ENCODE measurements at places on chromosomes 3 and 15.

DNA sequence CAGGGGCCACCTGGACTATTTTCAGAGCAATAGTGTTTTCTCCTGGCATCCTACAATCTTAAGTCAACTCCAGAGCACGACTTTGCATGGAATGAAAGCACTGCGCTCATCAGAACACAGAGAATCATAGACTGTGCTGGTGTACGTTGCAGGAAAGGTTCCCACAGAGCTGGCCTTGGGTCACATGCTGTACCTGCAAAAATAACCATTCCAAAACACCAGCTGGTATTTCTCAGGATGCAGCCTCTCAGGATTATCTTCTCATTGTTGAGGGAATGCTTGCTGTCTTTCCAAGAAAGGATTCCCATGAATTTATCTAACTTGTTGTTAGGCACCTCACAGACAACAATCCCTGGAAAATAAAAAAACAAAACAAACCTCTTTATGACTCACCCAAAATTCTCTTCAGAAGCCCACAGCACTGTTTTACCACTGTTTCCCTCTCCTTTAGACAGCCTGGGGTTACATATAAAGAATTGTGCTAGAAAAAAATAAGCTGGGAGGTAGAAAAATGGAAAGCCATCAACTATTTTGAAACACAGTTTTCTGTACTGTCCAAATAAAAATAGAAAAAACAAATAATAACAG is 131.7 kb downstream of the ATP8B4 start:
- ATAC-seq, result no peak

DNA sequence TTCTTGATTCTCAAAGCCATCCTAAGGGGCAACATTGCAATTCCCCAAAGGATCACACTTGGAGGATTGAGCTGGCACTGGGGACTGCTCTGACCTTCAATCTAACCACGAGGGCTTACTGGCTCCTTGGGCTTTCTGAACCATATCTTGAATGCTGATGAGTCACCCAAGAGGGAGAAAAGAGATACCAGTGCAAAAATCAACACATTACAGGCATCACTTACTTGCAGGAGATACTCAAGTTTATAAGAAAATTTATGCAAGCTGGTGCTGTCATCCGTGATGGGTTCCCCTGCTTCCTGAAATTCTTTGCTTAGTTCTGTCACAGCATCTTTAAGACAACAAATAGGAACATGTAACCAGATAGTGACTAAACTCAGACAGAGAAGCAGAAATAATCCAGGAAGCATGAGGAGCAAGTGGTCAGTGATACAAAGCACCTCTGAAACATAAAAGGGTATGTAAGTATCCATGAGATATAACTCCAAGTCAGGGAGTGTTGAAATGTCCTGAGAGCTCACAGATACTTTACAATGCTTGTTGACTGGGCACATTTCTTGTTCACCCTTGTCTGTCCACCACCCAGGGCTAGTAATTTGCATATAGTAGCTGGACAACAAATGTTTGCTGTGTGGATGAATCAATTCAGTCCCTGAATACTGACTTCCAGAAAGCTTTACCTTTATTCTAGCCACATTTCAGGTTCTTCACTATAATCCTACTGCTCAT is 14.1 kb downstream of the FYCO1 start:
- peak; percentile 68 for ATAC-seq

DNA sequence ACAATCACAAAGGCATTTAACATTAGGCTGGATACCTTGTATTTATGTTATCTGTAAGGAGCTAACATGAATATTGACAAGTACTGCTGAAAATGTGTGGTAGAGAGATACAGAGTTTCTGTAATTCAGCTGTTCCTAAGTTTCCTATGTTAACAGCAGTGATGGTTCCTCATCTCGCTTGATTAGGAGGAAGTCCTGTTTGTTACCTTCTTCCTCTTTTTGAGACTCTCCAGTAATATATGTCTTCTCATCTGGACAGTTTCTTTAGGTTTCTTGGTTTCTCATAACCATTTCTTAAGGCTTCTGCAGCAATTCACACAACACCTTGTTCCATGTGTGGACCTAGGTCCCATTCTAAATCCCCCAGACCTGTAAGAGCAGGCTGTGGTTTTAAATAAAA is 11.4 kb upstream of the PEX5L start:
- ATAC-seq, result no peak

DNA sequence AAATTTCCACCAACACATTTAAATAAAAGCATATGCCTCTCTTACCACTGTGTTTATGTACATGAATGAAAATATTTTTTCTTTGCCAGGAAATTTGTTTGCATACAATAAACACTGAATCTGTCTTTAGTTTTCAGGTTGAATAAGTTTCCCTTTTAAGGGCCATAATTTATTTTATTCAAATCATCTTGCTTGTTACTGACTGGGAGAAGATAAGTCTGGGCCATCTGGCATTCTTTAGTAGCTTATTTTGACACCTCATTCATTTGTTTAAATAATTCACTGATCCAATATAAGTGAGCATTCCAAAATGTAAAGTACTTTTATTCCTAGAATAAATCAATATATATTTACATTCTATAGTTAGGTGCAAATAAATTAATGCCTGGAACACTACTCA is 1001.3 kb downstream of the PLOD2 start:
- no peak for ATAC-seq

GRCh38 chr3:102079809-102080197 is 230.5 kb downstream of the NFKBIZ start:
- ATAC-seq, result no peak

- ATAC-seq, result no peak
These were observed 48.0 kb downstream of the ZIC4 start for GRCh38 chr3:147358144-147358992.

Data from stimulated activated memory B cell treated with anti-CD40 and anti-IgM and Interleukin-4, amounts not matched to agents 10 μg/mL and 1 μg/mL and 100 μg/mL, for 72 hours (primary cell).